ENCODE measurements at places on chromosomes 4 and X.

DNA sequence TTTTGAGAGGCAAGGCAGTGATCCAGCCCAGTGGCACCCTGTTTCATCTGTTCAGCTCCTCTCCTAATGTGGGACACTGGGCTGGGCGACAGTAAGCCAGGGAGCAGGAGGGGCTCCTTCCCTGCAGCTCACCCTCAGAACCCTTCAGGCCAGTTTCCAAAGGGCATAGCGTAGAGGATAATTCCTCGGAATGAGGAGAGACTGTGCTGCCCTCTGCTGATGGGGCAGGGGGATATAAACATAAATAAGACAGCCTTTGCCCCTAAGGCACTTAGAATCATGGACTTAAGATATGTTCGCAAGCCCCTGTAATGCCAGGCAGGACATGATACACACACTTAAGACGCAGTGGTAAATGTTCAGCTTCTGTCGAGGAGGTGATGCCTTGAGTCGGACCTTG, 27.9 kb upstream of the ZNF185 start:
- no peak for DNase-seq

GRCh38 chr4:139913398-139913990, 240.5 kb downstream of the MAML3 start:
- DNase-seq, result no peak

DNA sequence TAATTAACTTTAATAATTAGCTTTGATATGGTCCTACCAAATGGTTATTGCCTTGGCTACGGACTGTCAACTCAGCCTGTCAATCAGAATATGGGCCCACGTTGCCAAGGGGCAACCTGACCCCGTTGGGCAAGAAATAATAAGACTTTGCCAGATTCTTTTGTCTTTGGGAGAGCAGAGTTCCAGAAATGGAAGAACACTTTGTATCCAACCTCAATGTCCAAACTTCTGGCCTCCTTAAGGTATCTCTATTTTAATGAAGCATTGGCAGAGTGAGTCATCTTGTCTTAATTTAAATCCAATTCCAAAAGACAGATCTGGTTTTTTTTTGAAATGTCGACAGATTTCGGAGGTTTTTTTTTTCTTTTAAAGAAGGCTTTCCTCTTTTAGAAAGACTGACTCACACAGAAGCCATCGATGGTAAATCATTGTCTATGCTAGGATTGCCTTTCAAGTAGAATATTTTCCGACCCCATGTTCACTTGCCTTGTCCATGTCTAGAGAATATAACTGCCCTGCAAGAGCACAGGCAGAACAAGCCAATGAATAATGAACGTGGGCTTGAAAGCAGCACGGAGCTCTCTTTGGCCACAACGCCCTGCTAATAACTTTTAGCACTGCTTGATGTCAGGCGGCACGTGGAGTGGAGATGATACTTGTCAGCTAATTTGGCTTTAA, 190.3 kb upstream of the GATB start:
- DNase-seq, result no peak

- no peak for DNase-seq
These were observed 280.2 kb downstream of the ADGRA3 start for GRCh38 chr4:22235698-22236097.

Data from stimulated activated CD4-positive, alpha-beta T cell treated with anti-CD3 and anti-CD28 coated beads, Interleukin-4, amount 100 ng/mL, for 1 hour (primary cell).